Activated CD4-positive, alpha-beta memory T cell treated with anti-CD3 and anti-CD28 coated beads for 36 hours (primary cell): ENCODE measurements at places on chromosomes 2 and 18. TPM values are rescaled to one million over a fixed set of nuclear protein-coding genes. Genes with fewer than 3 reads are reported as not detected.

DNA sequence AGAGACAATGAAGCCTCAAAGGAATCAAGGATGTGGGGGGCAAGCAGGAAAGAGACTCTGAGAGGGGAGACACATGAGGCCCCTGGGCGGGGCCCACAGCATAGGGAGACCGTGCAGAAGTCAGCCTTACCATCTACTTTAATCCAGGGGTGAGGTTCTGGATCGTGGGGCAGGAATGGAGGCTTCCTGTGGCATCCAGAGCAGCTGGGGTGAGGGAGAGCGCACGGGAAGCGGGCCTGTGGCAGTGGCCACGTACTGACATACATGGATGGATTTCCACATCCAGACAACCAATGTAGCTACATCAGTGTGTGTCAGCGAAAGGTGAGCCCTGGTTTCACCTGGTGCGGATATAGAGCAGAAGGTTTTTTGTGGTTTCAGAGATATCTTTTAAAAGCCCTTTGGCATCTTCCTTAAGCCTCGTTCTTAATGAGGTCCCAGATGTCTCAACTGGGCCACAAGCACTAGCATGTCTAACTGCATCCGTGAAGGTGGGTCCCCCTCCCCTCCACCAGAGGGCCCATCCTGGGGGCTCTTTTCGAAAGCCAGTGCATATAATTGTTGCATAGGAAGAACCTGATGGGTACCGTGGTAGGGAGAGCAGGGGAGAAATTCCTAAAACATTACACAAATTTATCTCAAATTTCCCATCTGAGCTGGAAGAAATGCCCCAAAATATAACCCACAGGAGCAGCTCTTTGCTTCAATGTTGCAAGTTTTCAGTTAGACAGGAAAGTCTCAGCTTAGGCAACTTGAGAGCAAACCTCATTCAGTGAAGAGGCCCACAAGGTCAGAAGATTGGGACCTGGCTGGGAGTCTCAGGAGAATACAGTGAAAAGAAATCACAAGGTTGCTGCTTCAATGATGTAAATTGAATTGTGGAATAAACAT lies 90.9 kb downstream of the SP3 start:
- DNase-seq, result no peak

- DNase-seq, result peak; percentile 52
Measured at GRCh38 chr2:181790716-181791649, 100.5 kb upstream of the ITPRID2 start.

DNA sequence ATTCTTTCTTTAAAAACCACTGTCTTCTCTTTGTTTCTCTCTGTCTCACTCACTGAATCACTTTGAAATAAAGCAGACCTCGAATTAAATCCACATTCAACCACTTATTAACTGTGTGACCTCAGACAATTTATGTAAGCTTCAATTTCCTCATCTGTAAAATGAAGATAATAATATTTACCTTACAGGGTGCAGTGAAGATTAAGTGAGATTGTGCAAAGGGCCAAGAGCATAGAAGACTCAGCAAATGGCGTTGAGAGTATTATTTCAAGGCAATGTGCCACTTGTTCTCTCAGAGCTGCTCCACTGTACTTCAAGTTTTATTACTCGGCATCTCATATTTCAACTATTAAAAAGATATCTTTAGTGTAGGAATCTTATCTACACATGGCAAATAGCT lies 454.2 kb upstream of the HNRNPA3 start:
- no peak for DNase-seq

DNA sequence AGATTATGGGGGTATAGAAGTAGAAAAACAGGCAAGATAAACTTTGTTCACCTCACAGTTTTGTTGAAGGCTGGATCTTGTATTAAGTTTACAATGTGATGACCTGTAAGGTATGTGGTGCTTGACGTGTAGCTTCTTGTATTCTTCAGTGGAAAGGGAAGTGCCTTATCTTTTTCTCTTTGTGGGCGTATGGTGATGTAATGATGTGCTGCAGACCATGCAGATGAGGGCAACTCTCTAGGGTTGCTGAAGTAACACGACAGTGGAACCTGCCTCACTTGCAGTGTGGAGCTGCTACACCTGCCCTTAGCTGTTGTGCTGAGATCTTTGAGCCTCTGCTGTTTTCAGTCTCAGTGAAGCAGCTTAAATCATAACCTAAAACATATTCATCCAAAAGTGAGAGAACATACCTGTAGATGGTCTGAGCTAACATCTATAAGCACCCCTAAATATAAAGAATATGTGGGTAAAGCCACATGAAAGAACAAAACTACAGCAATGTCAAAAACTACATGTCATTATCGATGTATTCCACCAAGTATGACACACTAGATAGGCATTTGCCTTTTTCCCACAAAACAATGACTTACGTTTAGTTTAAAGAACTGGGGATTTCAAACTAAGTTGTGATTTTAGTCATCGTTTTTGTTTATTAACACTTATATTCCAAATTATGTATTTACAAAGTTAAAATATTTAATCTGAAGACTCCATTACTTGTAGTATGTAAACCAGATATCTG lies 1144.1 kb downstream of the CNTNAP5 start:
- no peak for DNase-seq

DNA sequence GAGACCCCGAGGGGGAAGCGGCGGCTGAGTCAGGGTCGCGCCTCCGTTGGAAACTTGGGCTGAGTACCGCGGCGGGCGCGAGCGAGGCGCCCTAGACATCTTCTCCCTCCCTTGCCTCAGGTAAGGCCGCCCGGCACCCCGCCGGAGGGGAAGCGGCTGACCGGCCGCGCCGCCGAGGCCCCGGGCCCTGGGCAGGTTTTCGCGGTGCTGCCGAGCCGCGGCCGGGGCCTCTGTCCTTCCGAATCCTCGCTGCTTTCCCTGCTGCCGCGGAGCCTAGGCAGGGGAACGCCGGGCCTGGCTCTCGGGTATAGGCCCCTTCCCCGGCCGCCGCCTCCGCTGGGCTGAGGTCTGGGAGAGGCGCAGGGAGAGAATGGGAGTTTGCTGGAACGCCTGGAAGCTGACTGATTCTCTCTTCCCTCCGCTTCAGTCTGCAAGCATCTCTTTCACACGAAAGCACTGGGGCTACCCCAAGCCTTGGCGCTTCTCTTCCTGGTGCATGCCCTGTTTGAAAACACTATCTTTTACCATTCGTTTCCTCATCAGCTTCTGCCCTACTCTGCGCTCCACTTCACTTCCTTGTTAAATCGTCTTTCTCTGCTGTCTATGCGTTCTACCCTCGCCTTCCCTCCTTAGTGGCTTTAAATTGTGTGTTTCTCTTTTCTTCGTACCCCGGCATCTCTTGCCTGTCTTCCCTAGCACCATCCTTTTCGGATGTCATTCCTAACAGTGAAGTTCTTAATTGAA lies 652 bp downstream of the PPM1B start:
- DNase-seq, result peak; percentile 62

GRCh38 chr2:201228271-201228911 lies 31.9 kb upstream of the CASP8 start:
- no peak for DNase-seq

- peak; percentile 74 for DNase-seq
Measured at GRCh38 chr2:60818272-60818671, 62.2 kb downstream of the PAPOLG start.

DNA sequence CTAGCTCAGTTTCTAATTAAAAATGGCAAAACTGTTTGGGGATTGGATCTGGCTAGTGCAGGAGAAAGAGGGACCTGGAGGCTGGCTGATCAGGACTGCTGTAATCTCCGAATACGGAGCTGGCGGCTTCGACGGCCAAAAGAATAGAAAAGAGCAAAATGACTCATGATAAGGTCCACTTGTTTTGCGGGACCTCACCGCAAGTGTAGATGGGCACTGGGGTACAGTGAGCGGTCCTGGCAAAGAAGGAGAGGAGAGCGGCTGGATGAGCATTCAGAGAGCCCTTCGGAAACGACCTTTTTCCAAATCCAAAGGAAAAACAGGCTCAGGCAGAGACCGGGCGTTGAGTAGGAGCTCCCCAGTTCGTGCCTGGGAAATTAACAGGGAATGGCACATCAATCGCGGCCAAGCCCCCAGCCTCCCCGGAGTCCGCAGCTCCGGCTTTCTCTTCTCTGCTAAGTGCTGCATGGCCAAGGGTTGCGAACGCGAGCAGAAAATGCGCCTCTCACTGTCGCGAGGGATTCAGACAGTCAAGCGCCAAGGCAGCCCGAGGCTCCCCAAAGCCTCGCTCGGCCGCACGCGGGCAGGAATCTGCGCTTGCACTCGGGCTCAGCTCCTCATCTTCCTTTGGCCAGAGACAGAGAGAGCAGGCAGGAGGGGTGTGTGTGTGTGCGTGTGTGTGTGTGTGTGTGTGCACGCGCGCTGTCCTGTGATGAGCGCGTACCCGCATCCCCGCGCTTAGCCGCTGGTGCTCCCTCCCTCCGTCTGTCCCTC lies 1.8 kb downstream of the DCC start:
- DNase-seq, result no peak

GRCh38 chr2:14621906-14622549 lies 10.5 kb upstream of the LRATD1 start:
- no peak for DNase-seq

The DSG4 gene
- not detected for total RNA-seq

The SPATA3 gene
- total RNA-seq, result 0.24 TPM

The SGPP2 gene
- 20.8 TPM for total RNA-seq

The UGT1A7 gene
- total RNA-seq, result not detected

The GNAL gene
- 0.12 TPM for total RNA-seq
